ENCODE measurements at places on chromosomes 3 and 15. TPM values are rescaled to one million over a fixed set of nuclear protein-coding genes. Genes with fewer than 3 reads are reported as not detected.

- no peak for DNase-seq
Measured at GRCh38 chr3:60609446-60609845, 641.8 kb downstream of the FHIT start.

DNA sequence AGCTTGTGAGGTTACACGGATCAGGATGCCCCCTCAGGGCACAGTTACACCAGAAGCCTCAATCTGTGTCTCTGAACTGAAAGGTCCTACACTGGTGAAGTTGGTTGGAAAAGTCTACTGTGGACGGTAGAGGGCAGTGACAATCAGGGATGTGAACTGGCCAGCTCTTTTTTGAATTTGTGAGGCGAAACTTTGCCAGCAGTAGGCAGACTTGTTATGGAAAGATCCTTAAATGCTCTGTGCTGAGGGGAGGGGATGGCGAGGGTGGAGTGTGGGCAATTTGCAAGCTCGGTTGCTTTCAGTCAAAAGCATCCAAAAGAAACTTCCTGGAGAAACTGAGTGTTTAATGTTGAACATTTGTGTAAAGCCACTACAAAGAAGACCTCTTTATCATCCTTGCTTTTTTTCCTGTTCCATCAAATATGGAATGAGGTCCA is 127.4 kb upstream of the ABHD17C start:
- DNase-seq = no peak

- no peak for DNase-seq
Measured at GRCh38 chr15:56812221-56812620, 78.9 kb upstream of the ZNF280D start.

NRG4 gene
- total RNA-seq = not detected

NLGN1 gene
- total RNA-seq = 4.7 TPM

CADPS gene
- 12.8 TPM for total RNA-seq
